CD4-positive, alpha-beta T cell treated with Interleukin-4 for 1 hour (primary cell): ENCODE measurements at places on chromosomes 11 and 22.

DNA sequence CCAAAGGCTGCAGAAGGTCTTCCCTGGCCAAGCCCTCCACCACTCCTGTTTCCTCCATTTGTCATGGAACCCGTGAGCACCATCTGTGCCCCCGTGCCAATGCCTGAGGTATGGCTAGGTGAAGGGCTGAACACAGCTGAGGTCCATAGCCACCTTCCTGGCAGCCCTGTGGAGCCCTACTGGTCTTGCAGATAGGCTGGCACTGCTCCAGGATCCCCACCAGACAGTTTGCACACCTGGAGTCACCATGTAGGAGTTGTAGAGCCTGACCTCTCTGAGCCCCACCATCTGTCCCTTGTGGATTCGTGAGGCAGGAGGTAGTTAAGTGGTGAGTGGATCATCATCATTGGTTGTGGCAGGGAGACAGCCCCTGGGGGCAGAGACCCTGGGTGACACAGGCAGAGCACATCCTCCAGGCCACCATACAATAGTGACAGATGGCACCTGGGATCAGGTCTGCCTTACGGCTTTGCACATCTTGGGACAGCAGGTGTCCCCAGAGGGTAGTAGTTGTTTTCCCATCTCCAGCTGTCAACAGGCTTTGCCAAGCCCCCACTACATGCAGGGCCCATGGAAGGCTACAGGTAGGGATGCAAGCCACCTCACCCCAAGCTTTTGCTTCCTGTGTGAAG lies 52.5 kb upstream of the SUSD2 start:
- no peak for DNase-seq

- no peak for DNase-seq
These were observed 9.4 kb downstream of the TREH start for GRCh38 chr11:118670063-118670462.

GRCh38 chr22:33299245-33299956 lies 241.2 kb upstream of the SYN3 start:
- DNase-seq, result peak; percentile 68

DNA sequence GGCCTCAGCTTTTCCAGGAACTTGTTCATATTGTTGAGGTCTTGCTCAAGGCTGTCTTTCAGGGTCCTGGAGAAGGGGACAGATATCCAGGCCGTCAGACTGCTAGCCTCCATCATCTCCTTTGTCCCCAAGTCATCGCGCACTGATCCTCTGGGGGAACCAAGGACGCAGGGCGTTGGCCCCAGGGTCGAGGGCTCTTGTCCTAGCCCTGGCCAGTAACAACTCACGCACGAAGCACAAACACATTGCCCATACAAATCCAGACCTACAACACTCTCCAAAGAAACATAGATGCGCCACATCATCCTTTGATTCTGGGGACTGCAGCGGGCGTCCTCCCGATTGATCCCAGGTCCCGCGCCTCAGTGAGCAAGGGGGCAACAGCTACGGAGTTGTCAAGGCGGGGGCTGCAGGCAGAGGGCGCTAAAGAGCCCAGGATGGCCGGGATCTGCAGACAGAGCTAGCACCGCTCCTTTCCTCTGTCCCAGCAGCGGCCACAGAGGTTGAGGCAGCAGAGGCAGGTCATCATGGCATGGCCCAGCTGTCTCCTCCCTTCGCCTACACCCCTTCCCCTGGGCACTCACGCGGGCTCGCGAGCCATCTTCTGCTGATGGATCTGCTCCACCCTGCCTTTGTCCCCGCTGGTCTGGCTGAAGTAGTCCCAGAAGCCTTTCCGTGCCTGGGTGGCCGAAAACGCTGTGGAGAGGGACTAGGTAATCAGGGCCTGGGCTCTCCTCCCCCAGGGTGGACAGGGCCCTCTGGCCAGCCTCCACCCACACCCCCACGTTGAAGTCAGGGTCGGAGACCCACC lies 472 bp downstream of the APOA5 start:
- peak; percentile 73 for DNase-seq

- no peak for DNase-seq
These were observed 19.9 kb upstream of the TEF start for GRCh38 chr22:41361716-41362310.

GRCh38 chr22:38077595-38077994 lies 6.4 kb downstream of the SLC16A8 start:
- no peak for DNase-seq

- DNase-seq, result no peak
These were observed 24.3 kb downstream of the RPL27A start for GRCh38 chr11:8706673-8707432.

DNA sequence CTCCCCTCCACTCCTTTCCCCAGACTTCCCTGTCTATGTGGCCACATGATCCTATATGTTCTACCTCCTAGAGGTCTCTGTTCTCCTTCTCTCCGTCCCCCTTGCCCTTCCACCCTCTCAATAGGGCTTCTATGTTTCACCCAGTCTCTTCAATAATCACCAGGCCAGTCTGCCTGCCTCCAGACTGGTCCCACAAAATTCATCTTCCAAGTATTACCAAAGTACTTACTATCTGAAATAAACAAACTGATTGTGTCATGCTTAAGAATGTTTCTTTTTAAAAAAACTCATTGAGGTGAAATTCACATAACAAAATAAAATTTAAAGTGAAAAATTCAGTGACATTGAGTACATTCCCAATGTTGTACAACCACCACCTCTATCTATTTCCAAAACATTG lies 44.2 kb downstream of the MTNR1B start:
- no peak for DNase-seq

- DNase-seq, result peak; percentile 74
These were observed 69.9 kb downstream of the HIRA start for GRCh38 chr22:19361501-19362103.

DNA sequence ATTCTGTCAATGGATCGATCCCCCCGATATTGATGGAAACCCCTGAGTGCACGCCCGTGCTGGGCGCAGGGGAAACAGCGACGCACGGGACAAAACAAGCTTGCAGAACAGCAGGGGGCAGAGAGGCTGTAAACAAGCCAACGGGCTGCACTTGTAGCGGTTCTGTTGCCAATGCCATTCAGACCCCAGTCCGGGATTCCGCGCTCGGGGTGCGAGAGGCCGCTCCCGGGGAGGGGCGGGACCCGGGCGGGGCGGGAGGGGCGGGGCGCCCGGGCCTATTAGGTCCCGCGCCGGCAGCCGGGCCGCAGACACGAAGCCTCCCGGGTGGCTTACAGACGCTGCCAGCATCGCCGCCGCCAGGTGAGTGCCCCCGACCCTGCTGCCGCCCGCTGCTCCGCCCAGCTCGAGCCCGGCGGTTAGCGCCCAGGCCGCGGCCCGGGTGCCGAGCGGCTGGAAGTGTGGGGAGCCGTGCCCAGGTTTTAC lies at the start of gene BIK:
BIK (plus strand) TSS at position 307 of the 483 bp plus-strand sequence. CDS start 13,273 bp downstream, outside the sequence.
- peak; percentile 51 for DNase-seq

GRCh38 chr11:120289426-120289825 lies 35.7 kb upstream of the TLCD5 start:
- no peak for DNase-seq

DNA sequence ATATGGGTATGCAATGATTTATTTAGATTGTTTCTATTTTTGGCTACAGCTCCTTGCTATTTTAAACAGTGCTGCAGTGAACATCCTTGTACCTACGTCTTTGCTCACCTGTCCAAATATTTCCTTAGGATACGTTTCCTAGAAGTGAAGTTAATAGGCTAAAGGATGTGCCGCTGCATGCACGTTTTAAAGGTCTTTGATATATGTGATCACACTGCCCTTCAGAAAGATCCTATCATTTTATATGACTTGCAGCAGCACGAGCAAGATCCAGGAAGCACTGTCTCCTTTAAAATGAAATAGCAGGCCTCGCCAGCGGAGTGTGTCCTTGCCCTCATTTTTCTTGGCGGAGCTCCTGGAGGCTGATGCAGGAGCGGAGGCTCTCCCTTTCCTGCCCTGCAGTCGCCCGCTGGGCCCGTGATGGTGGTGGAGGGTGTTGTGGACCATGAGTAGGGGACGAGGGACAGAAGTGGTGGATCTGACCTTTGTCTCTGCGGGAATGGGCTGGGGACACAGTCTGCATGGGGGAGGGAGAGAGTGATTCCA lies 19.4 kb downstream of the RPS6KA4 start:
- DNase-seq, result no peak

- DNase-seq, result no peak
These were observed 589.8 kb downstream of the ETS1 start for GRCh38 chr11:127997594-127997993.

- DNase-seq, result no peak
These were observed 11.0 kb downstream of the GLB1L2 start for GRCh38 chr11:134342572-134343340.

GRCh38 chr11:78323363-78323762 lies 94.3 kb downstream of the GAB2 start:
- DNase-seq, result no peak

GRCh38 chr11:61049063-61049377 lies 53.3 kb upstream of the CD5 start:
- DNase-seq, result no peak

GRCh38 chr11:110505528-110506284 lies 76.0 kb downstream of the FDX1 start:
- DNase-seq, result no peak

- DNase-seq, result no peak
These were observed 29.6 kb downstream of the ZBED4 start for GRCh38 chr22:49883294-49883640.

DNA sequence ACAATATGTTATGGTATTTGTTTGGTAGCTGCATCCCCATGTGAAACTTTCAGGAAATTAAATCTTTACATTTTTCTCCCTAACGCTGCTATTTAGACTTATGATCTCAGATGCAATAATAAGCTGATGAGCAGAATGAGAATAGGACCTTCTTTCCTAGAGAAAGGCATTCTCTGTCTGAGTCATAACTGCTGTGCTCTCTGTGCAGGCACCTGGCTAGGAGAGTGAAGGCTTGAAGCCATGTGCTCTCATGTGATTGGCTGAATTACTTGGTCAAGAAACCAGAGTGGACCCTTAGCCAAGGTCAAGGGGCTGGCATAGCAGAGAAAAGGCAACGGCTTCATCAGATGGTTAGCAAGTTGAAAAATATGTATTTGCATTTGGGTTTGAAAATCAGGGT lies 185.0 kb downstream of the ADAMTS15 start:
- no peak for DNase-seq

GRCh38 chr11:29336727-29337575 lies 679.9 kb downstream of the KCNA4 start:
- DNase-seq, result no peak

DNA sequence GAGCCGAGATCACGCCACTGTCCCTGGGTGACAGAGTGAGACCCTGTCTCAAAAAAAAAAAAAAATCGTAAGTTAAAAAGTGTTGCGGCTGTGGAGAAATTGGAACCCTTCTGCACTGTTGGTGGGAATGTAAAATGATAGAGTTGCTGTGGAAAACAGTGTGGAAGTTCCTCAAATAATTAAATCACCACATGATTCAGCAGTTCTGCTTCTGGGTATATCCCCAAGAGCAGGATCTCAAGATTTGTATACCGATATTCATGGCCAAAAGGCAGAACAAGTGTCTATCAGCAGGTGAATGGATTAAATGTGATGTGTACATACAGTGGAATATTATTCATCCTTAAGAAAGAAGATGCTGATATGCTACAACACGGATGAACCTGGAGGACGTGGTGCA lies 3.8 kb downstream of the SELENOO start:
- DNase-seq, result no peak

DNA sequence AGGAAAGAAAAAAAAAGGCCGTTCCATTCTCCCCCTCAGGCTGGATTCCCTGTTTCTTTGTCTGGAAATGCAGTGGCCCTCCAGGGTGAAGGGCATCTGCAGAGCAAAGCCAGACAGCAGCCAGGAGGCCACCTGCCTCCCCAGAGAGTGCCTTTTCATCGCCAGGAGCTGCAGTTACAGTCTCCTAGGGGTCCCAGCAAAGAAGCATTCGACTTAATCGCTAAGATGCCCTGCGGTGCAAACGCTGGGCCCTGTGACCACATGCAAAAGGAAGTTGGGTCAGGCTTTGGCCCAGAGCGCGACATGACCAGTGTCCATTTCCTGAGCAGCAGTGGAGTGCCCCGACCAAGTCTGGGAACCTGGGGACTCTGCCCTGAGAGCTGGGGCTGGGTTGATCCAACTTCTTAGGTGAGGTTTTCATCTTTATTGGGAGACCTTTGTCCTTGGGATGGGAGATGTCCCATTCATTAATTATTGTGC lies 304.6 kb downstream of the OPCML start:
- no peak for DNase-seq

DNA sequence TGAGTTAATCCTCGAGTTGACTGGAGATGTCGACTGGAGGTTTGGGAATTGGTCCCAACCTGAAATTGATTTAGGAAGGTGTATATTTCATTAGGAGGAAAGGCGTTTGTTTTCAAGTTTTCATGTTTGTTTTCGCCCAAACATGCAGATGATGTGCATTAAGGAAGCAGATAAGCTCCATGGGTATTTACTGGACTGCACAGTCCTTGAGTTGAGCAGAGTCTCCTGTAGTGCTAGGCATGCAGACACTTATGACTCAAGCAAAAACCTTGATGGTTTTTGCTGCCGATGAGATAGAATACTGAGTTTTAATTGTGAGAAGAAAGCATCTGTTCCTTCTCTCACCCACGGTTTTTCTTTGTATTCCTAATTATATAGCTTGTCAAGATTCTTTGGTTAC lies 27.9 kb downstream of the CABIN1 start:
- DNase-seq, result no peak

- no peak for DNase-seq
These were observed 31.6 kb upstream of the WNT11 start for GRCh38 chr11:76237914-76238313.

- DNase-seq, result no peak
These were observed 28.2 kb upstream of the E2F8 start for GRCh38 chr11:19268909-19269308.

GRCh38 chr22:44328762-44329161 lies 16.0 kb upstream of the SHISAL1 start:
- no peak for DNase-seq

GRCh38 chr22:32636884-32637283 lies 162.3 kb downstream of the FBXO7 start:
- DNase-seq, result no peak

DNA sequence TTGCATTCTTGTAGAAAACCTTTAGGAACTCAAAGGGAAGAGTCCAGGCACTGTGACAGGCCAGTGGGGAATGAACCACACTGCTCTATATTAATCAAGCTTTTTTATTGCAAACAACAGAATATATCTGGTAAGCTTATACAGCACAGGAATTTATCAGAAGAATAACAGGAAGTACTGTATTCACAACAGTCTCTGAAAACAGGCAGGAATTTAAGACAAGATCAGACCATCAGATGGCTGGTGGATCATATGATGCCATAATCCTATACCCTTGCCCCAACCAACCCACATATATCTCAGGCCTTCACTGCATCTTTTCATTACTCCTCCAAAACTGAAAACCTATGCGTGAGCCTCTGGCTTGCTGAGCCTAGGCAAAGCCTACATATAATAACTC lies 1.0 kb upstream of the HTATIP2 start:
- no peak for DNase-seq

- no peak for DNase-seq
These were observed 688 bp downstream of the SERPING1 start for GRCh38 chr11:57597916-57598830.

- no peak for DNase-seq
These were observed 2.3 kb downstream of the GATD1 start for GRCh38 chr11:774873-775592.

- peak; percentile 64 for DNase-seq
These were observed 113.5 kb downstream of the SLC1A2 start for GRCh38 chr11:35305670-35306382.

GRCh38 chr11:119340335-119341221 lies at the start of gene C1QTNF5:
C1QTNF5 (minus strand) TSS chr11:119340883; CDS start chr11:119340397, 486 bp downstream.
- no peak for DNase-seq
